CD4-positive, alpha-beta T cell treated with Interleukin-2 at 100 ng/mL for 4 hours (primary cell): ENCODE measurements at places on chromosomes 5 and 9.
A peak's percentile ranks its signal among the peaks of the same experiment; 100 is the strongest.

- DNase-seq, result peak; percentile 38
These were observed 9.1 kb upstream of the RNF130 start for GRCh38 chr5:180080486-180081280.

DNA sequence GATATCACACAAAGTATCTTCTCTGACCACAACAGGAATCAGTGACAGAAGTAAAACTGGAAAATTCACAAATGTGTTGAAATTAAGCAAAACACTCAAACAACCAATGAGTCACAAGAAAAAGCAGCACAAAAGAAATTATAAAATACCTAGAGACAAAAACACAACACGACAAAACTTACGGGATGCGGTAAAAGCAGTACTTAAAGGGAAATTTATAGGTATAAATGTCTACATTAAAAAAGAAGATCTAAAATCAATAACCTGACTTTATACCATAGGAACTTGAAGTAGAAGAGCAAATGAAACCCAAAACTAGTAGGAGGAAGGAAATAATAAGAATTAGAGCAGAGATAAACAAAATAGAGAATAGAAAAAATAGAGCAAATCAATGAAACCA lies 2.8 kb upstream of the WDR41 start:
- DNase-seq, result no peak

- no peak for DNase-seq
These were observed 62.5 kb upstream of the PTPN3 start for GRCh38 chr9:109560470-109561132.

DNA sequence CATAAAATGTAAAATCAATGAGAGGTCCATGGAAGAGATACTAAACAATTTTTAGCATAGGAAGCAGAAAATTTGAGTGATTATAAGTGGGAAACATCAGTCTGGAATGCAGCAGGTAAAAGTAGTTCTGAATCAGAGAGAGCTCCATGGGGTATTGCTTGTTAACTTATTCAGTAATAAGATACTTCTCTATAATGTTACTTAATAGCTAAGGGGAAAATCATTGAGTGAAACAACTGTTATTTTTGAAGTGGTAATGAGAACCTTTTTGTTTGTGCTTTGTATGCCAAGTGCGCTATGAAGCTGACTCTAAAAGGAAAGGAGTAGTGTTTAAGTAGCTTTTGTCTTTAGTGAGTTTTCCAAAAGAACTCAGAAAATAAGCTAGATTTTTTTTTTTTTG lies 95.2 kb downstream of the ERBIN start:
- no peak for DNase-seq

DNA sequence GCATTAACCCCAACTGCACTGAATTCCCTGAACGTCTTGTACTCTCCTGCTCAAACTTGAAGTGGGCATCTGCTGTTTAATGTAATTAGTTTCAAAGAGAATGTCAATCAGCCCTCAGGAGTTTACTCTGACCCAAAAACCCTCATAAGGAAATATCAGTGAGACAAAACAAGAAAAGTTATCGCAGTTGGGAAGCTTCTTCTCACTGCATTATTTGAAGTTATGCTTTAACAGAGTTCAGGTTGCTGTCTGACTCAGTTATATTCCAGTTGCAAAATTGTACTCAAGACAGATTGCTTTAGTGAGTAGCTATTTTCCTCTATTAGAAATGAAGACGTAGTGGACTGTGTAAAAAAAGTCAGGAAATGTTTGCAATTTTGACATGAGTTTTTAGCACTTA lies 52.1 kb downstream of the PPIC start:
- no peak for DNase-seq

GRCh38 chr9:125549039-125549438 lies 158.0 kb downstream of the MAPKAP1 start:
- DNase-seq, result no peak

- DNase-seq, result no peak
These were observed 195.5 kb downstream of the SEMA5A start for GRCh38 chr5:9350301-9350797.

- DNase-seq, result no peak
These were observed 92.3 kb upstream of the COL5A1 start for GRCh38 chr9:134549336-134549735.

- no peak for DNase-seq
These were observed 13.9 kb downstream of the PTAR1 start for GRCh38 chr9:69745716-69746437.

GRCh38 chr5:168404365-168404764 lies 81.9 kb upstream of the RARS1 start:
- DNase-seq, result no peak

GRCh38 chr5:13860146-13860545 lies 84.3 kb downstream of the DNAH5 start:
- DNase-seq, result no peak

DNA sequence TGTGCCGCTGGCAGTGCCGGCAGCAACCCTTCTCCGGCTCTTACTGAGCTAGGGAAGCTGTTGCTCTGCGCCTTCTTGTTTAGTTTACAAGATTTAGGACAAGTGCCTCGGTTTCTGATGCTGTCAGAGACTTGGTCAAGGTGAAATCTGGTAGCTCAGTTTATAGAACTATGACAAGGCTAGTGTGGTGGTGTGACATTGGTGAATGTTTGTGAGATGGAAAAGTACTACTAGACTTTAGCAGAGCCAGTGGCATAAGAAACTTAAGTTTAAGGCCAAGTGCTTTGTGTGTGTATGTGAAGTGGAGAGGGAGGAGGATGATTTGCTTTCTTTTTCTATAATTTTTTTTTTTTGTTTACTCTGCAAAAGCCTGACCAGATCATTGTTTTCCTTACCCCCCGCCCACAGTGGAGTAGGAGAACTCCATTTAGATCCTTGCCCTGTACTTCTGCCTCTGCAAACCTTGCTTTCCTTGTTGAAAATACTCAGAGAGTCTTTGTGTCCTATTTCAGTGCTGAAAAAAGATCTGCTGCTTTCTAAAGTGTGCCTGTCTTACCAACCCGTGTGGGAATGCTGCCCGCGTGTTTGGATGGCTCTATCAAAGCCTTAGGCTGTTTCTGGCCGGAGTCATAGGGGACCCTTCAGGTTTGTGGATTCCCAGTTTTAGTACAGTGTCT lies 75.9 kb downstream of the TRIO start:
- DNase-seq, result no peak

GRCh38 chr5:72123764-72124376 lies 16.6 kb downstream of the MAP1B start:
- DNase-seq, result no peak

- no peak for DNase-seq
These were observed 853.3 kb downstream of the MAT2B start for GRCh38 chr5:164358531-164359259.

DNA sequence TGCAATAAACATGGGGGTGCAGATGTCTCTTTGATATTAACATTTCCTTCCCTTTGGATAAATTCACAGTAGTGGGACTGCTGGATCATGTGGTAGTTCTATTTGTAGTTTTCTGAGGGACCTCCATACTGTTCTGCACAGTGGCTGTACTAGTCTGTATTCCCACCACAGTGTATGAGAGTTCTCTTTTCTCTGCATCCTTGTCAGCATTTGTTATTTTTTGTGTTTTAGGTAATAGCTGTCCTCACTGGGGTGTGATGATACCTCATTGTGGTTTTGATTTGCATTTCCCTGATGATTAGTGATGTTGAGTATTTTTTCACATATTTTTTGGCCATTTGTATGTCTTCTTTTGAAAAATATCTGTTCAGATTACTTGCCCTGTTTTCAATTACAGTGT lies 562.5 kb downstream of the CSNK1G3 start:
- no peak for DNase-seq

GRCh38 chr5:149452665-149453617 lies 73.8 kb upstream of the IL17B start:
- DNase-seq, result no peak

DNA sequence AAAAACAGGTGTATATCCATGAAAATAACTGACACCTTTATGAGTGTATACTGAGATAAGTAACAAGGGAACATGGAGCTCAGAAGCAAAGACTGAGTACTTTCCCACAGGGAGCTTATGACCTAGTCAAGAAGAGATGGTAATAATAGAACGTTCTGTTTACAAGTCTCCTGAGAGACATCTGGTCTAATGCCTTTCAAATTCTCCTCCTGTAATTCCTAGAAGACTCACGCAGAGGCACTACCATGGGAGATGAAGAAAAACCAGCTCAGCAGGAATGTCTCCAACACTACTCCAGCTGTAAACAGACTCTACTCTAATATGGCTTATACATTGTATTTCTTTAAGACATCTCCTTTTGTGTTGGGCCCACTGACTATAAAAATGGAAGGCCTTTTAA lies 503.6 kb upstream of the TUSC1 start:
- DNase-seq, result no peak

GRCh38 chr5:157222506-157223230 lies 42.0 kb downstream of the ITK start:
- peak; percentile 91 for DNase-seq

GRCh38 chr9:113985968-113986585 lies 92.0 kb downstream of the AMBP start:
- DNase-seq, result no peak

DNA sequence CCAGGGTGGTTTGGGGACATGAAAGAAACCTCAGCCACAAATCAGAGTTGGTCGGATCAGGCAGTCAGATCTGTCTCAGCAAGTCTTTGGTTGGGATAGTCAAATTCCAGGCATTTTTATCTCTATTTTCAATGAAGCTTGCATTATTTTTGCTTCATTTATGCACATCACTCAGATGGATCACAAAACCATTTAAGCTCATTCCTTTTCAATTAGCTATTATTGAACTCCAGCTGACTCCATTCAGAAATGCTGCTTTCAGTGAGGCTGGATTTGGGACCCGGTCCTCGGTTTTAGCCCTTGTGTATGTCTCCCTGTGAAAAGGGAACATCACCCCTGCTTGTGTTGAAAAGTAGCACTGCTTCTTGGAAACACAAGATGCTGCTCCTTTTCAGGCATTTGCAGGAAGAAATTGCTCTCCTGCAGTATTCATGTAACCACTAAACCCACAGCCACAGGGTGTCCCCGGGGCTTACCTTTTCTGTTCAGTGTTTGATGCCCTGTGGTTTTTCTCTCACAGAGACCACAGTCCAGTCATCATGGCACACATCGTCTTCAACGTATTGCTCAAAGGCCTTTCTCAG lies 232.9 kb downstream of the NFIB start:
- no peak for DNase-seq

GRCh38 chr5:43679214-43679613 lies 76.2 kb downstream of the NNT start:
- no peak for DNase-seq

DNA sequence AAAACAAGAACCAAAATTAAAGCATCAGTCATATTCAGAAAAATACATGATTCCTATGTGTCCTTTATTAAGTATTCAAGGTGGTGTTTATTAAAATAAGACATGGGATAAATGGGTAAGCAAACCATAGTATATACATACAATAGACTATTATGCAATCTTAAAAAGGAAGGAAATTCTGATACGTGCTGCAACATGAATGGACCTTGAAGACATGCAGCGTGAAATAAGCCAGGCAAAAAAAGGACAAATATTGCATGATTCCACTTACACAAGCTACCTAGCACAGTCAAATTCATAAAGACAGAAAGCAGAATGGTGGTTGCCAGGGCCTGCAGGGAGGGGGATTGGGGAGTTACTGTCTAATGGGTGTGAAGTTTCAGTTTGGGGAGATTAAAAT lies 127.7 kb downstream of the DMAC1 start:
- no peak for DNase-seq

- no peak for DNase-seq
These were observed 78.8 kb upstream of the MAST4 start for GRCh38 chr5:66517351-66517750.

DNA sequence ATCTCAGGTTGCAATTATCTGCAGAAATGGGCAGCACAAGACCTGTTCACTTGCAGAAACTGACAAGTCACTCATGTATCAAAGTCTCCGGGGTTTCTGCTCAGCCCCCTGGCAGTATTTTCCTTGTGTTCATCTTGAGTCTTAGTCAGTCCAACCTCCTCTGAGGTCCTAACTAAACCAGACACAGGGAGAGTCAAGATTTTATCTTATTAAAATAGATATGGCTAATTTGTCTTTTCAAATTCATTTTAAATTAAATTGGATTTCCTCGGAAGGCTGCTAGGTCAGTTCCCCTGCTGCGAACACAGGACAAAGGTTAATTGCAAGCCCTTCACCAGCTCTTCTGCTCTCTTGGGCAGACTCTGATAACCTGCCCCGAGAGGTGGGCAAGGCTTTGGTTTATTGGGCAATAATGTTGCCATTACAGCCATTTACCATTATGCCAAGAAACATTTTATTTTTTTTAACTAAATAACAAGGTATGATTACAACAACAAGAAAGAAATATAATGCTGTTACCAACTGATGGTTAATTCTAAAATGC lies 103.5 kb downstream of the MAPKAP1 start:
- DNase-seq, result no peak

- peak; percentile 80 for DNase-seq
These were observed 9.7 kb downstream of the PTGER4 start for GRCh38 chr5:40689438-40689837.

DNA sequence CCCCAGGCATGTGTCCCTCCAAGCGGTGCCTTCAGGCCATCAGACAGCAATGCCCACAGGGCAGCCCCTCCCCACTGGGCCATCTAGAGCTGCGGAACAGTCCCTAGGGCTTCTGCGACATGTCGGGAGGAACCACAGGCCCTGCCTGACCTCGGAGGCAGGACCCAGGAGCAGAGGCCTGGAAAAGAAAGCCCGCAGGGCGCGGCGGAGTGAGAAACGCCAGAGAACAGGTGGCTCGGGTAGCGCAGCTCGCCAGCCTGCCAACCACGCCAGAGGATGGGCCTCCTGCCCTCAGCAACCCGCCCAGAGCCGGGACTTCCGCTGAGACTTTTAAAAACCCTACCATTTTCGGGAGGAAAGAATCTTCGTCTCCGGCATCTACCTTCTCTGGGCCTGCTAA lies 715 bp downstream of the LCN8 start:
- no peak for DNase-seq

GRCh38 chr9:109072821-109073435 lies 46.8 kb downstream of the TMEM245 start:
- DNase-seq, result no peak

DNA sequence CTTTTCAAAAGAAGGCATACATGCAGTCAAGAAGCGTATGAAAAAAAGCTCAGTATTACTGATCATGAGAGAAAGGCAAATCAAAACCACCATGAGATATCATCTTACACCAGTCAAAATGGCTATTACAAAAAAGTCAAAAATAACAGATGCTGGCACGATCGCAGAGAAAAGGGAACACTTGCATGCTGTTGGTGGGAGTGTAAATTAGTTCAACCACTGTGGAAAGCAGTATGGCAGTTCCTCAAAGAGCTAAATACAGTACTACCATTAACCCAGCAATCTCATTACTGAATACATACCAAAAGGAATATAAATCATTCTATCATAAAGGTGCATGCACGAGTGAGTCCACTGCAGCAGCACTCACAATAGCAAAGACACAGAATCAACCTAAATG lies 24.5 kb downstream of the RETREG1 start:
- DNase-seq, result no peak
